ENCODE measurements at places on chromosomes 11 and 22.

- DNase-seq: no peak
These were observed 7.4 kb downstream of the SPCS2 start for GRCh38 chr11:74956397-74957015.

- no peak for DNase-seq
These were observed 25.4 kb upstream of the GRIK4 start for GRCh38 chr11:120486138-120486537.

DNA sequence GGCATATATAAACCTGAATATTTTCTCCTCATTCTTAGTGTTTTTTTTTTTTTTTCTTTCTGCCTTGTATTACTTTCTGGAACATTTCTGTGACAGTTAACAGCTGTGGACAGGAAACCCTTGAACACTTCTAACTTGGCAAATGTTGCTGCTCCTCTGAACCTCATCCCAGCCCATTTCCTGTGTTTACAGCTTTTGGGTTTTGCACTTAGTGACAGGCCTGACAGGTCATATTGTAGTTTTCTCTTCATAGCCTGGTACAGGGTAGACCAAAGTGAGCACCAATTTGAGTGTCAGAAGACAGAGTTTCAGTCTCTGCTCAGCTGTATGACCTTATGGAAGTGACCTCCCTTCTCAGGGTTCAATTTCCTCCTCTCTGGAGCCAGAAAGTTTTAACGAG lies 91.6 kb downstream of the STIM1 start:
- DNase-seq: no peak

- DNase-seq: no peak
These were observed 442 bp downstream of the COPB1 start for GRCh38 chr11:14499178-14499559.

DNA sequence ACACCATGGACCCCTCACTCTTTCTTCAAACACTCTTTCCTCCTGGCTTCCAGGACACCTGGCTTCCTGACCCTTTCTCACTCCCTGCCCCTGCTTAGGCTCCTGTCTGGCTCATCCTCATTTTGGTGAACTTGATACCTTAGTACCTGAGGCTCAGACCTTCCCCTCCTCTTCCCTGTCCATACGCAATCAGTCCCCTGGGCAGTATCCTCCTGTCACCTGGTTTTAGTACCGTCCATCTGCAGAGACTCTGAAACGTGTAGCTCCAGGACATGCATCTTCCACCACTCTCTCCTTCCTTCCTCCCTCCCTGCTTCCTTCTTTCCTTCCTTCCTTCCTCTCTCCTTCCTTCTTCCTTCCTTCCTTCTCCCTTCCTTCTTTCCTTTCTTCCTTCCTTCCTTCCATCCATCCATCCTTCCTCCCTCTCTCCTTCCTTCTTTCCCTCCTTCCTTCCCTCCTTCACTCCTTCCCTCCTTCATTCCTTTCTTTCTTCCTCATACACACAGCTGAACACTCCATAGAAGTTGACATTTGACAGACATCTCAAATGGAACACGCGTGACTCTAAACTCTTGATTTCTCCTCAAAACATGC lies 1488.6 kb downstream of the TBC1D22A start:
- DNase-seq: no peak

DNA sequence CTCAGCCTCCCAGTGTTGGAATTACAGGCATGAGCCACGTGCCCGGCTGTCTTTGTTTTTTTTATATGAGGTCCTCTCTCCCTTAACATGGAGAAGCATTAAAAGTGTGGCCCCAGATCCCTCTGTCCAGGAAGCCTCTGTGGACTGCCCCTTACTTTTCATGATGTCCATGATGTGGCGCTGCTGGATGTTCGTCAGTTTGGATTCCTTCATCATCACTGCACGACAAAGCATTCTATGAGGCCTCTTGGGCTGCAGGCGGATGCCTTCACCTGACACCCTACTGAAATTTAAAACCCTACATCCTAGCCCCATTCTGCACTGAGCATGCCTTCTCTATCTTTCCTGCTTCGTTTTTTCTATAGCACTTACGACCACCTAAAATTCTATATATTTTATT lies 2.1 kb downstream of the C22orf23 start:
- no peak for DNase-seq

- DNase-seq: no peak
These were observed 263.2 kb downstream of the BUD13 start for GRCh38 chr11:116509551-116509950.

DNA sequence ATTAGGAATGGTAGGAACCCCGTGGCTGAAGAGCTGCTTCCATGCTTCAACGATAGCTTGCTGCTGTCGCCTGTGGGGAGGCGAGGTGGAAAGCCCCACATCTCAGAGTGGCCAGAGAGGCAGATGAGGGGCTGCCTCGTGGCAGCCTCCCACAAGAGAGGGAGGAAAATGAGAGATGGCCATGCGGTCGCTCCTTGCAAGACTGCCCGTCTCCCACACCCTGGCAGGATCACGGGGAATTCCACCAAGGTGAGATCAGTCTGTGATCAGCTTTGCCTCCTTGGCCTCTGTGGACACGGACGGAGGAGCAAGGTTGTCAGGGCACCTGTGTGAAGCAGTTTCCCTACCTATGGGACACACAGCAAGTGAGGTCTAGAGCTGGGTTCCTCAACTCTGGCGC lies 3.0 kb downstream of the CRYBA4 start:
- no peak for DNase-seq

DNA sequence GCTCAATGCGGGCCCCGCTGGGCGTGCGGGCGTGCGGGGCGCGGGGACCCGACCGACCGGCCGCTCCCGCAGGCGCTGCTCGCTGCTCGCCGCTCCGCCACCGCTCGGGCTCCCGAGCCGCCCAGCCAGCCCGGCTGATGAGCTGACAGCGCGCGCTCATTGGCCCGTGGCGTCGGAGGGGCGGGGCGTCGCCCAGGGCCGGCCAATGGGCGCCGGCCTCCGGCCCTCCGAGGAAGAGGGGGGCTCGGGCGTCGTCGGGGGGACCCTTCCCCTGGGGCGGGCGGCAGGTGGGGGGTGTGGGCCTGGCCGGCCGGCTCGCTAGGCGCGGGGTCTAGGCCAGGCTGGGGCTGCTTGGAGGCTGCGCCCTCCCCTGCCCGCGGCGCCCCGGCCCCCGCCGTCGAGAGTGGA lies at the start of gene SCUBE1:
TSS of gene SCUBE1 (minus strand) at position 111 of the 408 bp plus-strand sequence. CDS start 111 bp downstream, outside the sequence.
- peak; percentile 17 for DNase-seq

- no peak for DNase-seq
These were observed 8.6 kb downstream of the DNHD1 start for GRCh38 chr11:6505577-6506240.

DNA sequence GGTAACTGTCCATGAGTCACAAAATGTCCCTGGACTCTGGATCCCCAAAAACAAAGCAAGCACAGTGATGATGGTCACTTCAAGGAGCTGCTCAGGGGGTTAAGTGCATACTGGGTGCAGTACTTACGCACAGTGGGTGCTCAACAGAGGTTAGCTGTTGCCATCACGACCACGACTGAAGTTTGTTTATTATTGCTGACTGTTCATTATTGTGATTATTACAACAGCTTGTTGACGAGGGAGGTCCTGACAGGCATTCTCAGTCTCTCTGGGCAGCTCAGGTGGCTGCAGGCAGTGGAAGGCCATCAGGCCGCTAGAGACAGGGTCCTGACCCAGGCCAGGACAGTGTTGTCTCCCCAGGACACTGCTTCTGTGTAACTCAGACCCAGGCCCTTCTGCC lies 418.8 kb downstream of the SHANK2 start:
- no peak for DNase-seq

- DNase-seq: no peak
These were observed 1.9 kb downstream of the SLC25A45 start for GRCh38 chr11:65380460-65381119.

- peak; percentile 55 for DNase-seq
These were observed 617 bp downstream of the CSKMT start for GRCh38 chr11:62665599-62666258.

Measured in posterior cingulate gyrus (tissue), 11 donors.